ENCODE measurements at places on chromosomes 11 and 22.

DNA sequence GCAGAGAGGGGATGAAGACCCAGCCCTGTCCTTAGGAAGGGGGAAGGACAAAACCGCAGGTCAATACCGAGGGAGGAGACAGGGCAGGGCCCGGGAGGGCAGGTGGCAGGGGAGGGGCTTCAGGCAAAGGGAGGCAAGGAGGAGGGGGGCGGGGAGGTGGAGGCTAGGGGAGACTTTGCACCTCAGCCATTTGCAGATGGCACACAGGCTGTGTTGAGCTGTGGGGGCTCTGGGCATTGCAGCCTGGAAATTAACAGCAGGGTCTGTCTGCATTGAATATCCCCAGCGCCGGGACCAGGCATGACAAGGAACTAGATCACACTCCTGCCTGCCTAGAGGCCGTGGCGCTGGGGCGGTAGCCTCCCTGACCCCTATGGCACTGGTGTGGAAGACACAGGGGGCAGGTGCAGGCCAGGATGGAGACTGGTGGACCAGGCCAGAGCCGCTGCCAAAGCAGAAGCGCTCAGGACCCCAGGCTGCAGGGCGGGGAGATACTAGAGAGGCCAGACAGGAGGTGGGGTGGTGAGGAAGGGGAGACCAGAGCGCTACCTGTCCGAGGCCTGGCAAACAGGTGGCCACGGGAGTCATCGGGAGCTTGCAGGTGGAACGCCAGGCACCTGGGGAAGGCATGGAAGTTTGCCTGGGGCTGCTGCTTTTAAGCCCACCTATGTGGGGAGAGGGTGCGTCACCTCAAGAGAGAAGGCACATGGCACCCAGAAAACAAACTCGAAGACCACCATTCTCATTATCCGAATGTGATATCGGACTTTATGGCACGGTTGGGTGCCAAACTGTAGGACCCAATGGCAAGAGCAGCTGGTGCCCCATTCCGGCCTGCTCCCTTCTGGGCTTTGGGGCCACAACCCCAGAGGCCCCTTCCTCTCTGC is 11.5 kb downstream of the CBX6 start:
- no peak for DNase-seq

GRCh38 chr11:59614277-59615119 is 1.1 kb downstream of the OSBP start:
- DNase-seq = no peak

GRCh38 chr22:47177334-47177815 is 414.9 kb downstream of the TBC1D22A start:
- DNase-seq = no peak

DNA sequence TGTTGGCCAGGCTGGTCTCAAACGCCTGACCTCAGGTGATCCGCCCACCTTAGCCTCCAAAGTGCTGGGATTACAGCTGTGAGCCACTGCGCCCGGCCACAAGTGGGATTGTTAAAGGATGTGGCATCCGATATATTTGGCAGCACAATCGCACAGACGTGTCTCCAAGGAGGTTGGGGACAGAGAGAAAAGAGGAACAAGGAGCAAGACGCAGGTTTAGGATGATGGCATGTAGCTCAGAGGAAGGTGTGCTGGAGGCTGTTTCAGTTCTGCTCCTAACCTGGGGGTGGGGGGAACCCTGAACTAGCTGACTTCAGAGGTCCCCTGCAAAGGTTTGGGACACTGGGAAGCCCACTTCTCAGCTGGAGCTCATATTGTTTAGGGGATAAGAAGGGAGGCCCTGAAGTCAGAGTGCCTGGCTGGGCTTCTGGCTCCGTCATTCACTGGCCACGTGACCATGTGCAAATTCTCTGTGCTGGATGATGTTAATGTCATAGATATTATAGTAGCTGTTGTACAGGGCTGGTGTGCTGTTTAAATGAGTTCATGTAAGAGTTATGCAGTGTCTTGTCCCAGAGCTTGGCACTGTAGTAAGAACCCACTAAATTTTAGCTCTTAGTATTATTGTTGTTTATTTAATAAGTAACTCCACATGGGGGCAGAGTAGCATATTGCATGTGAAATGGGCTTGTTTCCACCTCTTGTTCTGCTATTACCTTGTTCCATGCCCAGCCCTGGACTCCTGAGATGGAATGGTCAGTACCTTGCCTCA is 129.7 kb downstream of the ST3GAL4 start:
- DNase-seq = no peak

- no peak for DNase-seq
These were observed 89.9 kb upstream of the LDLRAD3 start for GRCh38 chr11:35853971-35854370.

GRCh38 chr11:44149651-44150050 is 54.2 kb downstream of the EXT2 start:
- DNase-seq = no peak

DNA sequence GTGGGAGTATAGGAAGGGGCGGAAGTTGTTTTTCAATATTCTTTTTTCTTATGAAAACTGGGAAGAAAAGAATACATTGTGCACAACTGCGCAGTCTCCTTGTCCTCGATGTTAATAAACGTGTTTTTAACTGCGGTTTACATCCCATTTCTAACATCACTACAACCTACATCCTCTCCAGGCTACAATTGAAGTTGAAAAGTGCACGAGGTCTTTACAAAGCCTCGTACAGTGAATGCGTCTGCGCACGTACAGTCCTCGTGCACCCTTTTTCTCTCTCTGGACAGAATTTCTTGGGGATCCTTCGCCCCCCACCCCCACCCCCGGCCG is 102.4 kb downstream of the WT1 start:
- no peak for DNase-seq

- no peak for DNase-seq
These were observed 82.8 kb downstream of the C11orf91 start for GRCh38 chr11:33617672-33618350.

- no peak for DNase-seq
These were observed 60.6 kb upstream of the ARHGAP20 start for GRCh38 chr11:110772863-110773262.

DNA sequence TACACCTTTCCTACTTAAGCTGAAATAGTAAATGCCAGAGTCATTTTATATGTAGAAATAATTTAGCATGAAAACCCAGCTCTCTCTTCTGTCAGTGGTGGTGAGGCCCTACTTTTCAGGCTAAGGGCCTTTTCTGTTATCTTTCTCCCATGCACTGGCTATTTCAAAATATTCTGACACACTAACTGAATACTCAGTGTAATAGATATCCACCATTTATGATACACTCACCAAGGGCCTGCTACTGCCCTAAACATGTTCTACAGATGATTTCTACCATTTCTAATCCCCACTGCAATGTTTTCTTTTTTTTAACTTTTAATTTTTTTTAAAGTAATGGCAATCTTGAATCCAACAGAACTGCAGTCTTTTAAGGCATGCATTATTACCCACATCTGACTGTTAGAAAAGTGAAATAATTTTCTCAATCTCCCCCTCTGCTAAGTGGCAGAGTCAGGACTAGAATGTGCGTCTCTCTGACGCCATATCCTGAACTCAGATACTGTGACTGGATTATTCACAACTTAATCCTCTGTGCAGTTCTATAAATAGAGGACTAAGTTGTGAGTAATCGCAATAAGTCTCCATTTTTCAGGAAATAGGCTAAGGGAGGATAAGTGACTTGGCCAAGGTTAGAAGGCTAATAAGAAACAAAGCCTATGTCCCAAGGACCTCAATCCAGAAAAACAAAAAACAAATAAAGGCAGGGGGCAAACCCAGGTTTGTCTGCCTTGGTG is 44.0 kb downstream of the GRAMD1B start:
- no peak for DNase-seq

DNA sequence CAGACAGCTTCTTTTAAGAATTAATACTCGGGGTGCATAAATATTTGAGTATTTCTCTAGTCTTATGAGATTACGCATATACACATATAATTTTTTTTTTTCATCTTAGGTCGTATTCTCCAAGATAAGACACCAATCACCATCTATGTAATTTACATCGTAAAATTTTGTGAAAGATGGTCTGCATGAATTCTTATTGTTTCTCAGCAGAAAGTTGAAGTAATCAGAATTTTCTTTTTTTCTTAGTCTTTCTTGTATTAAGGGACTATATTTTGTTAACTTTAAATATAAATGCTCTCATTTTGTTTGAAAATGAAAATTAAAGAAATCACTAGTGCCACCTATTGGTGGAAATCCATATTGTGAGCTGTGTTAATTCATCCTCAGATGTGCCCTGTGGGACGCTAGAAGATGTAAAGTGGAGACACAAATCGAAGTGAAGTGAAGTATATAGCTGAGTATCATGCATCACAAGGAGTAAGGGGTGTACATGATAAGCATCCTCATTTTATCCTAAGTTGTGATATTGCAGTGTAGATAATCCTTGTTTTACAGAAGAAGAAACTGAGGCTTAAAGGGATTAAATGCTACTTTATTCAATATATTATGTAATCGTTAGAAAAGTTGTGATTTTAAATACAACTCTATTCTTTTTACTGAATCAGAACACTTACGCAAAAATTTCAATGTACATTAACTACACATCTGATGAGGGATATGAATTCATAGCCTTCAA is 2084.3 kb downstream of the LRRC4C start:
- DNase-seq = no peak

DNA sequence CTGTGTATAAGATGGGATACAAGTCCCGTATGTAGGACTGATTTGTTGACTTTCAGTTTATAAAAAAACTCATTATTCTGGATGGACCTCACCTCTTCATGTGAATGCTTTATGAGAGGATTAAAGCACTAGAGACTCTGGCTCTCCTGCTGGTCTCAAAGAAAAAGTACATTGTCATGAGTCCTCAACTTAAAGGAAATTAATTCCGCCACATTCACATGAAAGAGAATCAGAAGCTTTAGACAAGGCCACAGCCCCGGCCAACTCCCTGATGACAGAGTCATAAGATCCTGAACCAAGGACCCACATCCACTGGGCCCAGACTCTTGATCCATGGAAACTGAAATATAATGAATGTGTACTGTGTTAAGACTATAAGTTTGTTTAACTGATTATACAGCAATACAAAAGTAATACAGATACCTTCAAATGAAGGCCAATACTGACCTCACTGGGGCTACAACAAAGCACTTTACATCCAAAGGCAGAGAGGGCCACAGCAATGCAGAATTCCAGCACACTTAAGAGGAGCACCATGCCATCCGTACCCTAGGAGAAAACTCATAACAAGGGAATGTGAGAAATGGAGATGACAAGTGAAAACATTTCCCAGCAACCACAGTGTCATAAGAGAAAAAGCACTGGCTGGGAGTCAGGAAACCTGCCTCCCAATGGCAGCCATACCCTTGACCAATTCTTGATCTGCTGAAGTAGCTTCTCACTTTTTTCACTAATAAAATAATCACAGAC is 25.4 kb upstream of the MS4A6A start:
- DNase-seq = no peak

- no peak for DNase-seq
These were observed 360.9 kb downstream of the OPCML start for GRCh38 chr11:133171374-133171773.

DNA sequence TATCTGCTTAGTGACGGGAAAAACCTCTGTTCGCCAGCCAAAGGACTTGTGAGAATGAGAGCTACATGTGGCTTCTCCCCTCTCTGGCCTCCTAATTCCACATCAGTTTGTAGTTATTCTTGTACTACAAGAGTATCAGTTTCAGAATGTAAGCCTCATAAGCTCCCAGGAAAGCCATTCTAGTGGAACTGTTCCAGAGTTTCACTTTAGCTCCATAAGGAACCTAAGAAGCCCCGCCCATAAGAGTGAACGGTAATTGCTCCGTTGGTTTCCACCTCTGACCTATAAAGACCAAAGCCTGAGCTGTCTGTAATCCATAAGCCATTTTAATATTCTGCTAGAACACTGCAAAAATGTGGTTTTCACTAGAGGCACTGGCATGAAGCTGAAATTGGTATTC is 53.0 kb downstream of the SIK3 start:
- no peak for DNase-seq

DNA sequence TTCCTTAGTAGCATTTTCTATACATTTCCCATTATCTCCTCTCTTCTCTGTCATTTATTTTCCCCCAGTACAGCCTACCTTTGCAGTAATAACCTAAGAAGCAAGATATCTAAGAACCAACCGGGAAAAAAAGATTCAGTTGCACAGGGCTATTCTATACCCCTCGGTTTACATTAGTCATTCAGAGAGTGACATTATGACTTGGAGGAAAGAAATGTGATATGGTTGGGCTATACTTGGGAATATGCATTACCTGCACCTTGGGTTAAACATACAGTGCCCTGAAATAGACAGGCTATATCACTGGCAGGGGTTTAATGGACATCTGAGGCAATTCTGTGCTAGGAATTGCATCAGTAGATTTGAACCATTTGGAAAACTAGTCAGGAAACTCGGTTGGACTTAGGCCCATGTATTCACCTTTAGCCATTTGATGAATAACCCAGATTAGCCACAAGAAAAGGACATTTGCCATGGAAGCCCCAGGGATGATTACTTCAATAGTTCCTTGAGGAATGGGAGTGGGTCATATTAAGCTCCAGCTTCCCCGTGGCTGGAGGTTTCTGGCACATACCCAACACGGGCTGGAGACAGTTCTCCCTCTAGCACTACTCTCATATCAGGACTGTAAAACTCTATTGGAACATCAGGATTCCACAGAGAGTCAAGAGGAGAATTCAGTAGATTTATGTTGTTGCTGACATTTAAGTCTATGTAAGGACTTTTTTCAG is 973.2 kb downstream of the NTM start:
- DNase-seq = no peak

DNA sequence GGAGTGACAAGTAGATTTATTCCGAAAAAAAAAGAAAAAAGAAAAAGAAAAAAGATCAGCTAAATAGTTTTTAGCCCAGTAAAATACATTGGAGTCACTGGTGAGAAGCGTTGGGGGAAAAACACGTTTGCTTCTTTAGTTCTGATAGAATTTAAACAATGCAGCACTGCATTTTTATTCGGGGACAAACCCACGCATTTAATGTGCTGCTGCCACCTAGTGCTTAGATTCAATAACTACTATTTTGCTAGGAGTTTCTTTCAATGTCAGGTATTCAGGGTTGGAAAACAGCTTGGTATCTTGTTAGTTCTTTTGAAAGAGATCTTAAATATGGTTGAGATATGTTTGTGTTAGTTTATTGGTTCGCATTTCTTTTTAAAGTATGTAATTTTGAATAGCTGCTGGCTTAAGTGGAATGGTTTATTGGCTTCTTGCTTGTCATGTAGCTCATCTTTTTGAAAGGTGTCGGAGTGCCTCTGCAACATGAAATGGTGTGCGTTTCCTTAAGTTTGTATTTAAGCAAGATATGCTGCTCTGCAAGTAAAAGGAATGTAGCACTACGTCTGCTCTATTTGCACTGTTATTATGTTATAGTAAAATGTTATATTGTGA is 41.9 kb downstream of the SVIP start:
- no peak for DNase-seq

- no peak for DNase-seq
These were observed 4.9 kb upstream of the SLCO2B1 start for GRCh38 chr11:75145972-75146519.

GRCh38 chr11:65355776-65356393 is 1.3 kb downstream of the TIGD3 start:
- DNase-seq = no peak

- DNase-seq = no peak
These were observed 22.9 kb downstream of the UBASH3B start for GRCh38 chr11:122678406-122678805.

Data from vagina (tissue), 2 donors.